ENCODE measurements at places on chromosomes 5 and 9. TPM values are rescaled to one million over a fixed set of nuclear protein-coding genes. Genes with fewer than 3 reads are reported as not detected.

PPIC gene
- 42.2 TPM for polyA plus RNA-seq

RASGRF2 gene
- 1.8 TPM for polyA plus RNA-seq

KCTD16 gene
- polyA plus RNA-seq, result 2.2 TPM

F2RL1 gene
- polyA plus RNA-seq, result 38.2 TPM

PCDHB13 gene
- 5.6 TPM for polyA plus RNA-seq

AK1 gene
- 33.9 TPM for polyA plus RNA-seq

MYOZ3 gene
- polyA plus RNA-seq, result 5.7 TPM

PCDH12 gene
- polyA plus RNA-seq, result 17.0 TPM

GRCh38 chr5:24555229-24555628, 89.5 kb downstream of the CDH10 start:
- no peak for DNase-seq

DNA sequence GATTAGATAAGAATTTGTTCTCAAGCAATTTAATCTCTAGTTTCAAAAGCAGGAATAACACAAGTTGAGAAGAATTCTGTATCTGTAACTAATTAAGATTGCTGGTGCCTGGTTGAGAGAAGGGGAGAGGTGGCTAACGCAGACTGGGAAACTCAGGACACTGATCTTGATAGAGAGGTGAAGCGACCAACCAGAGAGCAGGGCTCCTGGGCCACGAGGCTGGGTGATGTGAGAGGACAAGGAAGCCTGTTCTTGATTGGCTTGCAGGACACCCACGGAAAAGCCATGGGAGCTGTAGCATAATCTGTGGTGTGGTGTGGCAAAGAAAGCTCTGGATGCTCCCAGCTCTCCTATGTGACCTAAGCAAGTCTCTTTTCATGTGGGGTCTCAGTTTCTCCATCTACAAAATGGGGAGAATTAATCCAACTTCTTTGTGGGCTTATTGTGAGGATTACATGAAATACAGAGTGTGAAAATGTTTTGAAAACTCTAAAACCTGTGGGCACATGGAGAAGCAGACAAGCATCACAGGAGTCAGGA, 594.1 kb upstream of the BRINP1 start:
- DNase-seq, result no peak

DNA sequence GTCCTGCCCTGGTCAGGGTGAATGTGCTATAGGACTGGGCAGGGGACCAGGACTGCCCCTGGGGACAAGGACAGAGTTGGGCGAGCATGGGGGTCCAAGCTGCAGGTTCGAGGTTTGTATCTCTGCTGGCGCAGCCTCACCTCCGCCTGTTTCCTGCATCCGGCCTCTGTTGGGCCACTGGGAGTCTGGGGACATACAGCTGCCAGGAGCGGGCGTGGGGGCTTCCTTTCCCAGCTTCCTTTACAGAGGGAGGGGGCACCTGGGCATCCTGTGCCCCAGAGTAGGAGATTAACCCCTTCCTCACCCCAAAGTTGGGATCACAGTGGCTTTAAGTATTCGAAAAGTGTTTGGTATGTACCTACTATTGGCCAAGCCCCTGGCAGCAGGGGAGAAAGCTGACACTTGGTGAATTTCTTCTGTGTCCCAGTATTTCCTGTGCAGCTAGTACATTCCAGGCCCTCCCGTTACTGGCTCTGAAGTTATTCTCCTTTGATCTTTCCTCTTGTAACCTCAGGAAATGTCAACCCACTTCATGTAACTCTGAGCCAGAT, 19.0 kb downstream of the OLFML2A start:
- DNase-seq, result no peak

- no peak for DNase-seq
Measured at GRCh38 chr9:6188466-6188865, 27.1 kb upstream of the IL33 start.

DNA sequence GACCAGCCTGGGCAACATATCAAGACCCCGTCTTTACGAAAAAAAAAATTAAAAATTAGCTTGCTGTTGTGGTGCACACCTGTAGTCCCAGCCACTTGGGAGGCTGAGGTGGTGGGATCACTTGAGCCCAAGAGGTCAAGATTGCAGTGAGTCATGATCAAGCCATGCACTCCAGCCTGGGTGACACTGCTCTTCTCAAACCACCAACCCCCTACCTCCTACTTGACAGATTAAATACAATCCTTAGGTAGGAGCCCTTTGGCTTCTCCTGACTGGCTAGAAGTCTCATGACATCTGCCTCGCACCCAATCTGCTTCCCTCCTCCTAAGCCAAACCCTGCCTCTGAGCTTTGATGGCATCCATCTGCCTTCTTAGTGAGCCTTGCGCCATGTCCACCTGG, 11.6 kb upstream of the FBP1 start:
- DNase-seq, result no peak

DNA sequence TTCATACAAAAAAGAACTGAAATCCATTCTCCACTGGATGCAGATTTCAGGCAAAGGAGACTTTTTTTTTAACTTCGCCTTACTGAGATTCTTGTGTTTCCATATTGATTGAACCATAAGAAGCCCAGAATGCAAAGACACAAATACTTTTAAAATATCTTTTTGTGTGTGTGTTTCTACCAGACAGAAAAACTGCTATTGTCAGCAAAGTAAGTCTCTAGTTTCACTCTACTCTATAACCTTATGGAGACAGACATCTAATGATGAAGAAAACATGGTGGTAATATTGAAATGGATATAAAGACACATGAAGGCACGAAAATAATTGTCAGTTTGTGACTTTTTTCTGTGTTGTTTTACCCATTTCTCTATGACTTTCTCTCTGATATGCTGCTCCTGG, 260.3 kb upstream of the RORB start:
- no peak for DNase-seq

DNA sequence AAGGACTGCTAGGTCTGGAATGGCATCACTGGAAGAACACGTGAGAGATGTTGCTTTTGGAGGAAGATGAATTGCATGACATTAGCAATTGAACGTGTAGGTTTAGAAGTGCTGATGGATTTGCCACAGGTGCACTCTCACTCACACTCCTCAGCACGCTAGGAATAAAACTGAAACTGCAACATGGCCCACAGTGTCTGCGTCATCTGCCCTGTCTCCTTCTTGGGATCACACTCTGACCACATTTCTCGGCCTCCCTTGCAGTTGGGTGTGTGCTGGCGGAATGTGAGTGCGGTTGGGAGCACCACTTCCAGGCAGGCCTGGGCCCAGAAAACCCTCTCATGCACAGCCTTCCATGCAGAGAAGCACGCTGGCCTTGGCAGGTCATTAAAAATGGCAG, 152.8 kb upstream of the LHFPL2 start:
- no peak for DNase-seq

- DNase-seq, result no peak
Measured at GRCh38 chr5:17079562-17079961, 137.9 kb upstream of the BASP1 start.

DNA sequence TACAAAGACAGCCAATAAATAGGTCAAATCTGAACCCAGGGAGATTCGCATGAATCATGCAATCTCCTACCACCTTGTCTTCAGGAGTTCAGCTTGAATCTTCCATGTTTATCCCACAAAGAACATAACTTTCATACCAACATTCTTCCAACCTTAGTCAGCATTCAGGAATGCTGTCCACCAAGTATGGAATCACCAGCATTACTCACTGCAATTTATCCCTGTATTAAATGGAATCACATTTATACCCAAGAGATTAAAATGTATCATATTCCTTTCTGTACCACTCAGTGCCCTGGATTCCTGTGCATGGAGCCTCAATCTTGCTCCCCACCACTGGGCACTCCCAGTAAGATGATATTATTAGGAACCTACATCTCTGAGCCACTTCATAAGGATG, 162.6 kb downstream of the GLIS3 start:
- no peak for DNase-seq

DNA sequence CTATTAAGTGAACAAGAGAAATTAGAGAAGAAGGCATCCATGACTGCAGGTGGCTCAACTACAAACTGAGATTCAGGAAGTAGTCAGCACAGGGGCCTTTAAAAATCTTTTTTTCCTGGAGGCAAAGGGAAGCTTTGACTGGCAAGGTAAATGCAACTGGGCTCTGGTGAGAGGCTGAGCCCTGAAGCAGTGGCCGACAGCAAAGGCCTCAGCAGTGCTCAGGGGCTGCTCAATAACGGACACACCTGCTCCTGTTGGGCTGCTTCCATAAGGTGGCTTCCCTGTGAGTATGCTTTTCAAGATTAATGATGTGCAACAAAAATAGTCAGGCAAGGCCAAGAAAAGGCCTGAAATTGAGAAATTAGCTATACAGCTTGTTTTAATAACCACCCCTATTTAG, 134.2 kb upstream of the RGMB start:
- DNase-seq, result no peak

- no peak for DNase-seq
Measured at GRCh38 chr5:55894135-55894534, 43.0 kb downstream of the IL31RA start.

DNA sequence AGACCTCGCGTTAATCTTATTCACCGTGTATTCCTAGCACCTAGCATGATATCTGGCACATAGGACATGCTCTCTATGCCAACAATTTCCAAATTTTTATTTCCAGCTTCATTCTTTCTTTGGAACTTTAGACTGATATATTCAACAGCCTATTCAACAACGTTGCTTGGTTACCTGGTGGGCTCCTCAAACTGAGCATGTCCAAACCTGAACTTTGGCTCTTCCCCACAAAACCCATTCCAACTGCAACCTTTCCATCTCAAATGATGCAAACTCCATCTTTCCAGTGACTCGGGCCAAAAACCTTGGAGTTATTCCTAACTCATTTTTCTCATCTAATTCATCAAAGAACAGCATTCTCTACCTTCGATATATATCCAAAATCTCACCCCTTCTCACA, 525.2 kb downstream of the AGTPBP1 start:
- DNase-seq, result no peak

DNA sequence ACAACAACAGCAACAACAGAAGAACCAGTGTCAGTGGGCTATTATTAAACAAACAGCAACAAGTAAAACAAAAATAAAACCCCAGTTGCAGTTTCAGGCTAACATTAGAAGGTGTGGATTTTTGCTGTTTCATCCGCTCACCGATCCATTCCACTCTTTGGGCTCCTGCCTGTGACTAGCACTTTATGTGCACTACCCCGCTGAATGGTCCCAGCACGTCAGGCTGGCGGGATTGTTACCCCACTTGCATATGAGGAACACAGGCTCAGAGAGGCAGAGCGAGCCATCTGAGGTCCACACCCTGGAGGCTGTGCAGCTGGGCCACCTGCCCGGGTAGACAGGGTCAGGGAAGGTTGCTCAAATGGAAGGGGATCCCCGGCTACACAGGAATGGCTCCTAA, 26.0 kb downstream of the NSG2 start:
- DNase-seq, result no peak
